Diencephalon (tissue), 1 donor: ENCODE measurements at places on chromosomes 7 and 10. TPM values are rescaled to one million over a fixed set of nuclear protein-coding genes. Genes with fewer than 3 reads are reported as not detected.

SORBS1 gene
- total RNA-seq, result 90.7 TPM

GNA12 gene
- 33.7 TPM for total RNA-seq

LOXL4 gene
- total RNA-seq, result 0.46 TPM

SBDS gene
- total RNA-seq, result 65.0 TPM

TYSND1 gene
- total RNA-seq, result 6.7 TPM

GBX1 gene
- total RNA-seq, result 1.6 TPM

VSTM4 gene
- 7.8 TPM for total RNA-seq

TMEM139 gene
- total RNA-seq, result 0.46 TPM

ANKRD1 gene
- total RNA-seq, result not detected
